ENCODE measurements at places on chromosomes 5 and 9.

DNA sequence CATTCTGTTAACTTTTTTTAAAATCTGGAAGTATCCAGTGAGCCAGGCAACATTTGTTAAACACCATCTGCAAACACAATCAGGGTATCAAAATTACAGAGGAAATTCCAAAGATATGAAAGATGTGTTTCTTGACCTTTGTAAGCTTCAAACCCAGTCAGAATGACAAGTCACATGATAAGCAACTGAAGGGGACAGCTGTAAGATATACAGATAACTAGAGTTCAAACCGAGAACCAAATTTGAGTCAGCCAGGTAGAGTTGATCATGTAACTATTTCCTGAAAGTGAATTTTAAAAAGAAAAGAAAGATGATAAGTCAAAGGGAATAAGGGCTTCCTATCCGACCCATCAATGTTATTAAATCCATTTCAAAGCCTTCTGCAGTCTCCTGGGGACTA, 196.2 kb downstream of the DEPDC1B start:
- no peak for DNase-seq

DNA sequence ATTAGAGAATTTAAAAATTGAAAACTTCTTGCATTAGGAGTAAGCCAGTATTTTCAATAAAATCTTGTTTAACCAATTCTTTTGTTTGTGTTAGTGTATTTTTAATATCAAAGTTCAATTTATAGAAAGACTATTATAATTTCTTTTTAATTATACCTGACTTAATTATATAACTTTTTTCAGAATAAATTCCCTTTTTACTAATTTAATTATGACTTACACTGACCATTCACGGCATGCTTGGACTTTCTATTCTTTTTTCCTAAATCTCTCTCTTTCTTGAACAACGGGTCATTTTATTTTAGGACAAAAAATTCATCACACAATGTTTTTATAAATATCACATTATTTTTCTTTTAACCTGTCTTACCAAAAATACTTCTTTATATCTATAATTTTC, 555.3 kb upstream of the PTGER4 start:
- DNase-seq, result no peak

- no peak for DNase-seq
Measured at GRCh38 chr9:8331507-8332330, 532.1 kb upstream of the DMAC1 start.

DNA sequence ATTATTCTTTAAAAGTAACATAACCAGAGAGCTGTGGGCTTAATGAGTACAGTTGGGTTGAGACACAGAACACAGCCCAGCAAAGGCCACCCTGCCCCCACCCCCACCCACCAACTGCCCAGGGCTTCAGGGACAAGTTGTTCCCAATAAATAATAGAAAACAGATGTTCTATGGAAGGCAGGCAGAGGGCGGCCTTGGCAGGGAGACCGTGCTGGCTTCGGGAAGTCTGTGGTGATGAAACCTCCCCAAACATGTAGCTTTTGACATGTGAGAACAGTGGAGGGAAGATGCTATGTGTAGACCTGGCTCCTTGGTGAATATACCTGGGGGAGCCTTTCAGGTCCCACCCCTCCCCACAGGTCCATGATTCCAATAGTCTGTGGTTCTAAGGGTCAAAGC, 10.0 kb downstream of the TRAF1 start:
- DNase-seq, result no peak

- no peak for DNase-seq
Measured at GRCh38 chr5:149636191-149636860, 55.0 kb downstream of the ARHGEF37 start.

- DNase-seq, result no peak
Measured at GRCh38 chr5:139914218-139914807, 118.7 kb downstream of the PSD2 start.

DNA sequence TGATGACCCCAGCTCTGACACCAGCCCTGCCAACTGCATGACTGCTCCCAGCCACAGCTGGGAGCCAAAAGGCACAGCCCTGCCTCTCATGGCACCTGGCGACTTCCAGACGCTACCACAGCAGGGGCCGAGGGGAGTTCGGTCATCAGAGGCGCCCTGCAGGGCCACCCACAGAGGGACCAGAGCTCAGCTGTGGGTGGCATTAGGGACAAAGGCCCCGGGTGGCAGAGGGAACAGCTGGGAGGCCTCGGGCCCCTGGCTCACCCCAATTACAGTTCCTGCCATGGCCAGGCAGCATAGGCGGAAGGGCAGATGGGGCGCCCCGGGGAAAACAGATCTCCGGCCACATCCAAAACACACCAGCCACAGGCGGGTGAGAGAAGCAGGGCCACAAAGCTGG, 3.6 kb downstream of the SOHLH1 start:
- DNase-seq, result no peak

DNA sequence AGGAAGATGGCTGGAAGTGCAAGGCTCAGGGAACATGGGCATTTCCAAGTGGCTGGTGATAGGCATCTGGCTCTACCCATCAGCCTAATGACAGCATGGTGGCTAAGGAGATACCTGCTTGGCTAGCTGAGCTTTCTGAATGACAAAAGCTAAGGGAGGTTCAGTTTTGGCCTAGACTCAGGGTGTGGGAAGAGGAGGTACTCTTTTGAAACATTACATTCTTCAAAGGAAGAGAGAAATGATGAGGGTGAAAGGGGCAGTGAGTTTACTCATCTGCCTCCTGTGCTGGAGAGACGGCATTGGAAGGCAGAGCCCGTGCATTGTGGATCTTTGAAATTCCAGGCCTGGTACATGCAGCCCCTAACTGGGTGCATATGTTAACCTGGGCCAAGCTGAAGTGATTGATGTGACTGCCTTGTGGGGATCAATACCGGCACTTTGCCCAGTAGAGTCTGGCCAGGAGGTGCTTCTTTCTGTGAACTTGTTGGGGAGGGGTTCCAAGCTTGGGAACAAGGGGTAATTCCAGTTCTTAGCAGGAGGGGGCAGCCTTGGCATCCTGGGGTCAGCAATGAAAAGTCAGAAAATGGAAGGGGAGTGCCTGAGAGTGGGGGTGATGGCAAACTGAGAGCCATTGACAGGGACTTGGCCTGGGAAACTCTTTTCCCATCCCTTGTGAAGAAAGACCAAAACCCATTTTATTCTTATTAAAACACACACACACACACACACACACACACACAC, 108.6 kb downstream of the ACER2 start:
- no peak for DNase-seq

DNA sequence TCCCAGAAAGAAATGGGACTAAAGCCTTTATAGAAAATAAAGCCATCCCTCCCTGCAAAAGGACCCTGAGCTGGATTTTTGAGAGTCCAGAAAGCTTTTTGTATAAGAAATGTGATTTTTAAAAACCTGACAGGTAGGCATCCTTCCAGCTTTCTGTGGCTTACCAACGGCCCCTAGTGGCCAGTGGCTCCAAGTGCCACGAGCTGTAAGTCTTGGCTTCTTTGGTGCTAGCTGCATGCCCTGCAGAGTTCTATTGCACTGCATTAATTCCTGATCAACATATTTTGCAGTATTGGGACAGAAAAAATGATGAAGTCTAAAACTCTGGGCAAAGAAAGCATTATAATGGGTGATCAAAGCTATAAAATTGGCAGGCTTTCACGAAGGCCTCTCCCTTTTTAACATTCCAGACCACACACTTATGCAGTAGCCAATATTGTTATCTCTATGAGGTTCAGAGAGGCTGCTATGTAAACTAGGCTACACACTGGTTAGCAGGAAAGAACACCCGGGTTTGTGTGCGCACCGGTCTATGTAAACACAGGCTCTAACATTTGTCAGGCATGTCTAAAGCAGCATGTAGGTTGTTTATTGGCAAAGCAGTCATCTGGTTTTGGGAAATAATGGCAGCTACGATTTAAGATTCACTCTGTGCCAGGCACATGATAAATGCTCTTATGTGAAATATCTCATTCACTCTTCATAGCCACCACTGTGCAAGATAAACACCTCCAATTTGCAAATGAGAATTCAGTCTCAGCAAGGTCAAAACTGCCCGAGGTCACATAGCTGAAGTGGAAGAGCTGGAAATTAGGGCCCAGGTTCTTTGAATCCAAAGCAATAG, 55.2 kb downstream of the NMUR2 start:
- no peak for DNase-seq

DNA sequence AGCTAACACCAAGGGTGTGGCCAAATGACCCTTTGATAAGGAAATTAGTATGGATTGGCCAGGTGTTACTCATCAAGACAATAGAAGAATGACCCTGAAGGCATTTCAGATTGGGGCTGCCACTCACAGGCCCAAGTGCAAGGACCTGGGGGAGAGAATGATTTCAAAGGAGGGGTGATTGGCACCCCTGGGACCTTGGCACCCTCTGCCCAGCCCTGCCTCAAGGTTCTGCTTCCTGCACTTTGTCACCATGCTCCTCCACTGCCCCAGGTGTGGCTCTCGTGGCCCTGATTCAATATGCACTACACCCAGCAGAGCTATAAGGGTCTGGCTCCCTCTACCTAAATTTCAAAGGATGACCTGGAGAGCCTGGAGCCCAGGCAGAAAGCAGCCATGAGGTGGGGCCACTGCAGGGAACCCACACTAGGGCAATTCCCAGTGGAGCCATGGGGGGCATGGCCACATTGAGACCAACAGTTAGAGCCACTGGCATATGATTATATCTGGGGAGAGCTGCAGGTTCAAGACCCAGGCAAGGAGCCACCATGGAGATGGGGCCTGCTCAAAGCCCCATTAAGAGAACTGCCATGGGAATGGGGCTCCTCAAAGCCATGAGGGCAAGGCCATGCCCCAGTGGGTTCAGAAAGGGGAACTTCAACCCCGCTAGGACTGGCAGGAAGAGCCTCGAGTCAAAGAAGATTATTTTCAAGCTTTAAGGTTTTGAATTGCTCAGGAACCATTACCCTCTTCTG, 93.0 kb downstream of the CEMIP2 start:
- DNase-seq, result no peak

GRCh38 chr9:83281306-83282255, 218.6 kb upstream of the RASEF start:
- DNase-seq, result no peak

DNA sequence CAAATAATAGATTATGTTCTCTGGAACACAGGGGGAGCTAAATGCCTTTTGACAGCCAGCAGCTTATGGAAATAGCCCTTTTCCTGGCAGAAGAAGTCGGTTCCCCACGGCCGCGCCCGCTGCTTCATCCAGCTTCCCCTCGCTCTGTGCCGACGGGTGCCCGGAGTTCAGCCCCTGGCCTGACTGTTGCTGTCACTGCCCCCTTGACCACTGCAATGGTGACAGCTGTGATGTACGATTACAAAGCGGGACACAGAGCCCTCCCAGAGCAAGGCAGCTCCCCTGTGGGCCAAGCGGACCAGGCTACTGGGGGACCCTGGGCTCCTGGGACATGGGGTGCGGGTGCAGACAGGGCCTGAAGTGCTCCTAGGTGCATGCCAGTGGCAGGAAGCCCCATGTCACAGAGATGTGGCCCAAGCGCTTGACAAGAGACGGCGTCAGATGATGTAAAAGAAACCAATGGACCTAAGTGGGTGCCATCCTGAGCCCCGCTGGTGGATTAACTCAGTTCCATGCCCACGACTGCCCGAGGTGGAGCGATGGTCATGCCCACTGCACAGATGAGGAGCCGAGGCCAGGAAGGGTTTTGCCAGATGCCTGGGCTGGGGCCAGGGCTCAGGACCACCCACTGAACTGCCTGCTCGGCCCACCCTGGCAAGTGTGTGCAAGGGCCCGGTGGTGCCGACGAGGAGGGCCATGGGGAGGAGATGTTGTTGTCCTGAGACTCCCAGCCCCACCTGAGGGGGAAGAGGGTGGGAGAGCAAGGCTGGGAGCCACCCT, 13.2 kb upstream of the CLPTM1L start:
- DNase-seq, result no peak

DNA sequence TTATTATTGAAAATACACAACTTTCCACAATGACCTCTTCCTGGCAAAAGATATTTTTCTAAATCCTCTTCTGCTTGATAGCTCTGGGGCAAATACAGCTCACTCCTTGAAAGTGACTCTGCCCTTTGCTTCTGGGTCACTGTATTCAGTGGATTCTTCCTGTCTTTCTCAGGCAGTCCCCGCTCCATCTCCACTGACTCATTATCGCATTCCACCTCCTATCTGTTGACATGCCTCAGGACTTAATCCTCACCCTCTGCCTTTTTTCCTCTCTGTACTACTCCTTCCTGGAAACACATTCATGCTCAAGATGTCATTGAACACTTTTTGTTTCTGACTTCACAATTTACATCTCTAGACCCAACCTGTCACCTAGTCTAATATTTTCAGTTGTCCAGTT, 8.4 kb upstream of the RGS7BP start:
- no peak for DNase-seq

DNA sequence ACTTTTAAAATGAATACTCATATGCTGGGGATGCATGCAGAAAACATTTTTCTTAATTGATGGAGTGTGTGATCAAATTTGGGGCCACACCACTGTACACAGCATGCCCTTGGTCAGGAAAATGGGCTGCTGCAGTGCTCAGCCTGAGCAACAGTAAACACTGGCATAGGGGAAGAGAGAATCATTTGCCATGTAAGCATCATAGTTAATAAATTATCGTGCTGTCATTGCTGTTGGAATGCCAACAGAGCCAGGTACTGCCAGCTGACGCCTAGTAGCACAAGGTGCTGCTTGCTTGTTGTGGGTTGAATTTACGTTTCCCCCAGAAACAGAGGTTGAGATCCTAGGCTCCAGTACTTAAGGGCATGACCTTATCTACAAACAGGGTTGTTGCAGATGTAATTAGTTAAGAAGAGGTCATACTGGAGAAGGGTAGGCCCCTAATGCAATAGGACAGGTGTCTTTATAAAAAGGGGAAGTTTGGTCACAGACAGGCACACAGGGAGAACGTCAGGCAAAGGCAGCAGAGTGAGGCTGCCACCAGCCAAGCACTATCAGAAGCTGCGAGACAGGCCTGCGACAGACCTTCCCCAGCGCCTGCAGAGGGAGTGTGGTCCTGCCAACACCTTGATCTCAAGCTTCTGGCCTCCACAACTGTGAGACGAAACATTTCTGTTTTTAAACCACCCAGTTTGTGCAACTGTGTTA, 25.3 kb downstream of the DAP start:
- no peak for DNase-seq

- DNase-seq, result no peak
Measured at GRCh38 chr9:125515281-125515680, 191.7 kb downstream of the MAPKAP1 start.

GRCh38 chr9:137626464-137626863, 7.7 kb downstream of the EHMT1 start:
- DNase-seq, result no peak

All from urinary bladder (tissue), 4 donors.